ENCODE measurements at places on chromosomes 4 and X.

- no peak for DNase-seq
Measured at GRCh38 chr4:3529363-3529762, 2.9 kb downstream of the LRPAP1 start.

DNA sequence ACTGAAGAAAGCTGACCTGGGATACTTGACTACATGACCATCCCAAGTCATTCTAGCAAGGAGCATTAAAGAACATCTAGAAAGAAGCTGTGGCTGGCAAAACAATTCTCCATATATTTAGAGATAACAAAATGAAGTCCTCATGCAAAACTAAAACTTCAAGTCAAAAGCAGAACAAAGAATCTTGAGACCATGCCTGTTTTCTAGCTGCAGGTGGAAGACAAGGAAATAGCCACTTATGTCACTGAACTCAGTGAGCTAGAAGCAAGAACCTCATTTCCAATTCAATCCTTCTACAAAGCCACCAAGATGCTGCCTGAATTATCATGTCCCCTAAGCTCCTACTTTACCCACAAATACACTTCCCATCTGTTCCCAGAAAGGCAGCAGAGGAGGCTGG, 13.8 kb downstream of the USP46 start:
- DNase-seq: no peak

- no peak for DNase-seq
Measured at GRCh38 chr4:77579406-77580076, 26.1 kb upstream of the CXCL13 start.

GRCh38 chr4:14726877-14727361, 275.4 kb upstream of the CPEB2 start:
- no peak for DNase-seq

DNA sequence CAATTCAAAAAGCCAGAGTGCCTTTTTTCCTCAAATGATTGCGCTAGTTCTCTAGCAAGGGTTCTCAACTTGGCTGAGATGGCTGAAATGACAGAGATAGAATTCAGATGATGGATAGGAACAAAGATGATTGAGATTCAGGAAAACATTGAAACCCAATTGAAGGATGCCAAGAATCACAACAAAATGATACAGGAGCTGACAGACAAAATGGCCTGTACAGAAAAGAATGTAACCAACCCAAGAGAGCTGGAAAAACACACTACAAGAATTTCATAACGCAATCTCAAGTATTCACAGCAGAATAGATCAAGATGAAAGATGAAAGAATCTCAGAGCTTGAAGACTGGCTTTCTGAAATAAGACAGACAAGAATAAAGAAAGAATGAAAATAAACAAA, 51.7 kb upstream of the MMAA start:
- DNase-seq: no peak

DNA sequence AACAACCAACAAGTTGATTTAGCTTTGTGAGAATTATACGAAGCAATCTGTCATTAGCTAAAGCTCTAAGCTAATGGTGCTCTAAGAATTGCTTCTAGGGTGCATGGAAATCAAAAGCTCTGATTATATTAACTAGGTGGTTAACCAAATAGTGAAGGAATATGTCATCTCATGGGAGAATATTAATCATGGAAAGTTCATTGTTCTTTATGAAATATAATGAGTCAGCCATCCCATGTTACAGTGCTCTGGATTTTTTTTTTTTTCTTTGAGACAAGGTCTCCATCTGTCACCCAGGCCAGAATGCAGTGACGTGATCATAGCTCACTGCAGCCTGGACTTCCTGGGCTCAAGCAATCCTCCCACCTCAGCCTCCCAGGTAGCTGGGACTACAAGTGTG, 10.5 kb downstream of the DCAF8L2 start:
- DNase-seq: no peak

- no peak for DNase-seq
Measured at GRCh38 chr4:168800926-168801325, 209.1 kb downstream of the CBR4 start.

DNA sequence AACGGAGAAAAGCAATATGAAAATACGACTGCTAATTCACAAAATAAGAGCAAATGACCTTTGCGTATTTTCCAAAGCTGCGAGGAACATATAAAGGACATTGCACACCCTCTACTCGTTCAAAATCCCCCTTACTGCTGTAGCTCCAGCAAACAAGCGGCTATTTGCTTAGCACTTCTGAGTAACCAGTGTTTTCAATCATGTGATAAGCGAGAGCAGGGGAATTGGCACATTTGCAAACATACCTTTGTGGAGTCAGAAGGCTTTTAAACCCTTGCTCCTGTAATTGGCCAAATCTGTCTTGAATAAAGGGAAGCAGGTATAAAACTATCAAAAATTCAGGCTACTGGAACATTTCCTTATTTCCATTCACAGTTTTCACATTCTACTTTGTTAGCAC, 610.2 kb downstream of the UBE2NL start:
- DNase-seq: no peak

GRCh38 chrX:129808158-129808828, 28.5 kb downstream of the SASH3 start:
- DNase-seq: no peak

DNA sequence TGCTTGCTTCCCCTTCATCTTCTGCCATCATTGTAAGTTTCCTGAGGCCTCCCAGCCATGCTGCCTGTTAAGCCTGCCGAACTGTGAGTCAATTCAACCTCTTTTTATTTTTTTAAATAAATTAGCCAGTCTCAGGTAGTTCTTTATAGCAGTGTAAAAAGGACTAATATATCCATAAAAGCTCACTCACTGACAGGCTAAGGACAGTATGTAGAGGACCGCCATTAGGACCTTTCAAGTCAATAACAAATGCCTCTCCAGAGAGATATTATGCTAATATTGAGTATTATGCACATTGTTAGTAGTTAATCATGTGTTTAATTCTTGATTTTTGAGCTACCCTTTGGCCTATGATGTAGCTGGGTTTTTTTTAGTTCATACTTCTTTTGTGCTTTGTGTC, 62.6 kb upstream of the GYPA start:
- no peak for DNase-seq

- DNase-seq: no peak
Measured at GRCh38 chr4:24800325-24800895, 5.0 kb downstream of the SOD3 start.

- no peak for DNase-seq
Measured at GRCh38 chr4:75881476-75881875, 20.8 kb downstream of the PPEF2 start.

- no peak for DNase-seq
Measured at GRCh38 chrX:71976753-71977152, 66.1 kb downstream of the NHSL2 start.

- DNase-seq: no peak
Measured at GRCh38 chrX:136456133-136456532, 31.6 kb upstream of the BRS3 start.

DNA sequence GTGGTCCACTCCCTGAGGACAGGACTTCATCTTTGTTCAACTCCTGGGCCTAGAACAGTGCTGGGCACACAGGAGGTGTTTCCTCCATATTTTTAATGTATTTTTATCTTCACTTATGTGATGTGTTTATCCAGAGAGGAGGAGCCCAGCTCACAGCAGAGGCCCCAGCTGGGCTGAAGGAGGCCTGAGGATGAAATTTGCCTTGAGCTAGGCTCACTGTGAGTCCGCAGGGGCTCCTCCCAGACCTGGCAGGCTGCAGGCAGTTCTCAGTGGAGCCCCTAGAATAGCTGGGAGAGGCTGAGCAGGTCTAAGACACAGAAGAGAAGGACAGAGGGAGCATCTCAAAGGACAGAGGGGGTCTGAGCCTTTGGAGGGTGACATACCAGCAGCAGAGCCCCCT, 26.8 kb downstream of the C4orf50 start:
- DNase-seq: no peak
